ENCODE measurements at places on chromosomes 1 and 21.
A peak's percentile ranks its signal among the peaks of the same experiment; 100 is the strongest.

DNA sequence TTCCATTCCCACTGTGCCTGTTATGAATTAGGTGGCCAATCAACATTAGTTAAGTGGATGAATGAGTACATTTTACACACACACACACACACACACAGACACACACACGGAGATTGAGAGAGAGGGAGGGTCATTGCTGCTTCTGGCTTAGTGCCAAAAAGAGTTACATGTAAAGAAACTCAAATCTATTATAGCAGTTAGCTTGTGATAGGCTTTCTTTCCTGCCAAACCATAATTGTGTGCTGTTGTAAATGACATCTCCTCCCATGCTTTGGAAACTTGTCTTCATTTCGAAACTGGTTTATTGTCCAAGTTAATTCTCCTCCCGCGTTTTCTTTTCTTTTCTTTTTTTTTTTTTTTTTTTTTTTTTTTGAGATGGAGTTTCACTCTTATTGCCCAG is 1.4 kb upstream of the MT1HL1 start:
- DNase-seq = no peak

GRCh38 chr1:215905493-215906115 is 338.5 kb downstream of the KCTD3 start:
- no peak for DNase-seq

DNA sequence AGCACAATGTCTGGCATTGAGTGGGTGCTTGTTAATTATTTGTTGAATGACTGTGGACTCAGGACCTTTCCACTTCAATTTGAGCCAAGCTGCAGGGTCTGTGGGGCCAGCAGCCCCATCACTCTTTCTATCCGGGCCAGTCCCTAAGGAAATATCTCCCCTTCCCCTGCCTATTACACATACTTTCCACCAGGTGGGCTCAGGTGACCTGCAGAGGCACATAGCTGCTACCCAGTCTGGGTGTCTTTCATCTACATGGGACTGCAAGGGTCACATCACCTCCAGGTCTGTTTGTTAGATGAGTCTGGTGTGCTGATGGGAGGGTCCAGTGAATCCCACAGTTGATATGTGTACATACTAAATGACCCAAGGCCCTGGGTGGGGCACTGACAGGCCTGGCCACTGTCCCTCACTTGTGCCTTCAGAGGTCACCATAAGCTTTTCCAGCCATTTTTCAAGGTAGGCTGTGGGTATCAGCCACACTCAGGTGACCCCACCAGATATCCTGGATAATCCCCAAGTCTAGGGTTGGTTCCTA is 59.5 kb upstream of the KDM4A start:
- DNase-seq = no peak

- DNase-seq = no peak
Observed at GRCh38 chr1:35598895-35599294, 25.8 kb downstream of the TFAP2E start.

GRCh38 chr1:100952104-100952745 is 56.3 kb downstream of the SLC30A7 start:
- no peak for DNase-seq

DNA sequence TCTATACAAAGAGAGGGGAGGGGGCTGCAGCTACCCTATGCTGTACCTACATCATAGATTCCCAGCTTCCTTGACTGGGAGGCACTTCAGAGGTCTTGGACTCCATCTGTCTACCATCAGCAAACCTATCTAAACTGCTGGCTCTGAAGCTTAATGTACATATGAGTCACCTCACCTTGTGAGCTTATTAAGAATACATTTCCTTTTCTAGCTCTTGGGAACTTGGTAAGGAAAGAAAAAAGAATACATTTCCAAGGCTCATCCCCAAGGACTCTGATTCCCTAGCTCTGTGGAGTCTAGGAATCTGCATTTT is 50.0 kb upstream of the PRELP start:
- no peak for DNase-seq

DNA sequence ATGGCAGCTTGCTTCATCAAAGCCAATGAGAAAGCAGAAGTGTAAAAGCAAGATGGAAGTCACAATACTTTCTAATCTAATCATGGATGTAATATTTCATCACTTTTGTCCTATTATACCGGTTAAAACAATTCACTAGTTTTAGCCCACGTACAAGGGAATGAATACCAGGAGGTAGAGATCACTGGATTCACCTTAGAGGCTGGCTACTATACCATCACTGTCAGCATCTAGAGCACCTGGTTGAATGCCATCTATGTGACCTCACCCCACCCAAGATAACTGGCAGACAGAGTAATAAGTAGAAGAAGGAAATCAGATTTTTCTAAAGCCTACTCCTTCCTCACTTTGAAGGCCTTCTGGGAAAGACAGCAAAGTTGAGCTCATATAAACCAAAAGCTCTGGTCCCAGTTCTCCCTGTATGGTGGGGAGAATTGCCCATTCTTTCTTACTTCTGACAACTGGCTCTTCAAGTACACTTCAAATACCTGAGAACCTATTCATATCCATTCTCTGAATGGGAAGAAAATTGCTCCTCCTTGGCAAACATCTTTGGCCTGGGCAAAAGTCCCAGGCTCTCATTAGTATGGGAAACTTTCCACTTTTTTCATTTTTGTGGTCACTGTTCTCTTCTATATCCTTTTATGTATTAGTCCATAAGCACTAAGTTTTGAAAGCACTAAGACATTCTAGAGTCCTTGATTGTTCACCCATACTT is 24.8 kb downstream of the HSD3B1 start:
- no peak for DNase-seq

DNA sequence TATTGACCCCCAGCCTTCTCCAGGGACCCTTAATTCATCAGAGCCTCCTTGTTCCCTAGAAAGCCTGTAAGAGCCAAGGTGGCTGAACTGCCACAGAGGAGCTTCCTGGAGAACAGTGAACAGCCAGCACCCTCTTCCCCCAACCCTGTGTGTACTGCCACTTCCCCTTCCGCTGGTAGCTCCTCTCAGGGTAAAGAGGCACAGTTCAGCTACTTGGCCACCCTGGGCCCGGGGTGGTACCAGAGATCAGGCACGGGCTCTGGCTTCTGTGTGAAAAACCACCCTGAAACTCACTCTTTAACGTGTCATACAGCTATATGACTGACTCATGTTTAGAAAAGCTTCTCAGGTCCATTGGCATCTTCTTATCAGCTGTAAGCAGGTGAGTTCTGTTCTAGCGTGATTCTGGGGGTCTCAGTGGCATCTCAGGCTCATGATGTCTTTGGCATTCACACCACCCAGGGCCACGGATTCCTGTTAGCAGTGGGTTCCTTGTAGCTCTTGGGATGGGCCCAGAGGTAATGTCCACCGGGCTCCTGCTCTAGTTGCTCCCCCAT is 22.4 kb downstream of the ARMH1 start:
- DNase-seq = no peak

DNA sequence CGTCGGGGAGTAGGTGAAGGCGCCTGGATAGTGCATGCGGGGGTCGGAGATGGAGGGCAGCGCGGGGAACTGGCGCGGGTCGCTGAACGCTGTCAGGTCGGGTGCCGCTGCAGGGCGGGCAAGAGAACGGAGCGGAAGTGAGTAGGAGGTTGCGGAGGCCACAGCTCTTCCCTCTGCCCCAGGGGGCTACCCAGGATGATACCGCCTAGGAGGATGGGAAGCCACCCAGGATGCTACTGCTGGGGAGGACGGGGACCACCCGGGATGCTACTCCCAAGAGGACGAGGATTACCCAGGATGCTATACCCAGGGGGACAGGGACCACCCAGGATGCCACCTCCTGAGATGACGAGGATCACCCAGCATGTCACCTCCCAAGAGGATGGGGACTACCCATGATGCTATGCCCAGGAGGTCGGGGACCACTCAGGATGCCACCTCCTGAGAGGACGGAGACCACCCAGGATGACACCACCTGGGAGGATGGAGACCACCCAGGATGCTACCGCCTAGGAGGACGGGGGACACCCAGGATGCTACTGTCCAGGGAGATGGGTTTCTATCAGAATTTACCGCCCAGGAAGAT is 123.8 kb downstream of the CLIC6 start:
- no peak for DNase-seq

GRCh38 chr1:202361701-202362100 is 13.2 kb downstream of the PPP1R12B start:
- no peak for DNase-seq

- DNase-seq = peak; percentile 34
Observed at GRCh38 chr1:11053758-11054137, 6.1 kb downstream of the SRM start.

GRCh38 chr1:163656095-163656759 is 334.5 kb downstream of the NUF2 start:
- DNase-seq = no peak

DNA sequence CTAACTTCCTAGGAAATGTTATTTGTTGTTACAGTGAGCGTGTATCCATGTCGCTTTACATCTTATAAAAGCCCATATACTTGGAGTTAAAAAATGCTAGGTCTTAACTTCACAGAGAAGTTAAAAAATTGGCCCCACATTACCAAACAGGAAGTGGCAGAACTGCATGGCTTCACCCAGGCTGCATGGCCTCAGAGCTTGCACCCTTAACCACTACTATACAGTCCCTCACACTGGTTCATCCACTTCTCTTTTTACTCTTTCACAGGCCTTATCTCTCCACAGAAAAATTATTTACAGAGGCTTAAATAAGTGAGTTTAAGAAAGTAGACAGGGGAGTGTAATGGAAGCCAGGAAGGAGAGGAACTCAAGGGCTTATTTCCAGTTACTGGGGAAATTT is 402.5 kb downstream of the HHAT start:
- DNase-seq = peak; percentile 66

GRCh38 chr21:37792046-37792445 is 124.2 kb downstream of the KCNJ6 start:
- DNase-seq = no peak

- DNase-seq = no peak
Observed at GRCh38 chr1:116231752-116232151, 120.6 kb downstream of the MAB21L3 start.

- no peak for DNase-seq
Observed at GRCh38 chr1:235864469-235864868, 2.2 kb downstream of the LYST start.

DNA sequence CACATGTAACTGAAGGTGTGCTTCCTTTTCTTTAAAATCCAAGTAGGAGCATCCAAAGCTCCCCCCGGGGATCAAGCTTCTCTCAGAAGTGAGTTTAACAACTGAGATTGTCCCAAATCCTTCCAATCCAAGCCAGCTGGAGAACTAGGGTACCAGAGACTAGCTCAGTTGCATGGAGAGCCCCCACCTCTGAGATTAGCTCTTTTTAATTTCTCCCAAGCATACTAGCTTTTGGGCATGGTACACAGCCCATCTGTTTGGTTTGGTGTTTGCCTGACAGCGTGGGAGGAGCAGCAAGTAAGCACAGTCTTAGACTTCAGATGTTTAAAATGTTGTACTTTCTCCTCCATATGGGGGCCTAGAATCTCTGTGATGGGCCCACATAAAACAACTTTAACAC is 142.8 kb downstream of the ASTN1 start:
- no peak for DNase-seq

GRCh38 chr1:170661646-170662411 is 2.1 kb upstream of the PRRX1 start:
- DNase-seq = no peak

DNA sequence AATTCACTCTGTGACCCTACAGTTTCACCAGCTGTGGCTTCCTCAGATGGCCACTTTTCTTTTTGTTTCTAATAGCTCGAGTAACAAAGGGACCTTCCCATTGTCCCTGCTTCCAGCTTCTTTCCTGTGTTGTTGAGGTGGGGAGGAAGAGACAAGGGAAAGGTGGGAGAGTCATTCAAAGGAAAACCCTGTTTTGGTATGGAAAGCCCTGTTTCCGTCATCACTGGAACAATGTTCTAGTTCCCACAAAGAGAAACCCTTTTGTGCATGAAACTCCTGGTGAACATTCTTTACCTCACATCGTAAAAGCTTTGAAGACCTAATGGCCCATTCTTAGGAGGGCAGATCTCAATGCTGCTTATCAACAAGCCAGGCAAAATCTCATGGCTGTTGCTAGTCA is 62.2 kb downstream of the ABCA4 start:
- no peak for DNase-seq

DNA sequence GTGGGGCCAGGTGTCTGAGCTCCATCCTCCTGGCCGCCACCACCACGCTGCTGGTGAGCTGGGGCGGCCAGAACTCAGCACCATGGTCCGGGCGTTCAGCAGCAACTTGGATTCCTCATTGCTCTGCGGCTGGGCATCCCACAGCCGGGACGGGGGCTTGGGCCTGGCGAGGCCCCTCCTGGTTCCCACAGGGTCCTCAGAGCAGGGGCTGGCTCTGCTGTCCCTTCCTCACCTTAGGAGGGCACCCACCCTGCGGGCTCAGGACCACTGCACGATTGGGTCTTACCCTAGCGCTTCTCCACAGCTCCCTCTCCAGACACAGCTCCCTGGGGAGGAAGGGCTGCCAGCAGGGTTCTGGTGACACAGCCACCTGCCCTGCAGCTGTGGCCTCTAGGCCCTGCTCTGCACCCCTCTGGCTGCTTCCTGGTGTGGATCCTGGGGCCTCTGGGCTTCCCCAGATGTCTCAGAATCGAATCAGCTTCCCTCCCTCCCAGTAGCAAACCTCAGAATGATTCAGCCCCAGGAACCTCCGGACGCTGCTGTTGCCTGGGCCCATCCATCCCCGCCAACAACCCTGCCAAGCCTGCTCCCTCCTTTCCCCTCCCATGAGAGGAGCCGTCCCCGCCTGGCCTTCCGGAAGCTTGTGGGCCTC is 25.0 kb downstream of the CRYAA start:
- DNase-seq = no peak

DNA sequence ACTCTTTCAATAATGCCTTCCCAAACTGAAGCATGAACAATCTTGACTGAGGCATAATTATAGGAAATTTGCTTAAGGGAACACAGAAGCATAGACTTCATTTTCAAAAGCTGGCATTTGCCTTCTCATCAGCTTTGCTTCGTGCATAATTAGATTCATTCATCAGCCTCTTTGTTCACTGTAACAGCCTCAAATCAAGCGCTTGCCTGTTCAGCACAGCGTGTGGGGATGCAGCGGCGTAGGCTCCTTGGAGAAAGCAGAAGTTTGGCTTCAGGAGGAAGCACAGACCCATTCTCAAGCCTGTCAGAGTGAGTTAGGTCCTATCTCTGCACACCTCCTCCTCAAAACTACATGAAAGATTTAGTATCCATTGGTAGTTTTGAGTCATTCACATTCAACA is 246.4 kb upstream of the MAP1LC3C start:
- peak; percentile 13 for DNase-seq

Measured in HL-60 (cell line).